Esophagus muscularis mucosa (tissue), 4 donors: ENCODE measurements at places on chromosomes 6 and 20.

DNA sequence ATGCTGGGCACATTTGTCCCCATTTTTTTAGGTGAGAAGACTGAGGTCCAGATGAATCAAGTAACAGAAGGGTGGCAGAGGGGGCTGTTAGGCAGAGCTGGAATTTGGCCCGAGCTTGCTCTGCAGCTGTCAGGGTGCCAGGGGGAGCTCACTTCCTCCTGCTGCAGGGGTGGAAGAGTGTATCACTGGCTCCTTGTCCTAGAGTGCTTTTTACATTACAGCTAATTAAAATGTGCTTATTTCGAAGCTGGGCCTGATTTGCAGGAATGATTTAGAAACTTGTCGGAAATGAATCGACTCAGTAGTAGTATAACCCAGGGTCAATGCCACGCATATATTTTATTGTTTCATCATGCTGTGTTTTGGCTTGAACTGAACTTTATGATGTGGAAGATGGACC, 11.1 kb downstream of the TOX2 start:
- no peak for DNase-seq

DNA sequence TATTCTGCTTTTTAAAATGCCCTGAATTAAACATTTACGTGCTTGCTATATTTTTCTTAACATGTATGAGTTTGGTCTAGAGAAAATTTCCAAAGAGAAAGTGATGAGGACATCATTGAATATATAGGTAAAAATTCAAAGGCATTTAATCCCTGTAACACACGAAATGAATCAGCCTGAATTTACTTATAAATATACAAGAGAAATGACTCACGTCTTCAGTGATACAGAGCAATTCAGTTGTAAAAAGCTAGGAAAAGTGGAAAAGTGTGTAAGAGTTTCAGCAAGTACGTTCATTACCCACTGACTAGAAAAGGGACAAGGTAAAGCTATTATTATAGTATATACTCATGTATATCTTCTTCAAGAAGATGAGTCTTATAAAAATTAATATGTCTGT, 124.8 kb downstream of the HIVEP1 start:
- DNase-seq, result no peak

DNA sequence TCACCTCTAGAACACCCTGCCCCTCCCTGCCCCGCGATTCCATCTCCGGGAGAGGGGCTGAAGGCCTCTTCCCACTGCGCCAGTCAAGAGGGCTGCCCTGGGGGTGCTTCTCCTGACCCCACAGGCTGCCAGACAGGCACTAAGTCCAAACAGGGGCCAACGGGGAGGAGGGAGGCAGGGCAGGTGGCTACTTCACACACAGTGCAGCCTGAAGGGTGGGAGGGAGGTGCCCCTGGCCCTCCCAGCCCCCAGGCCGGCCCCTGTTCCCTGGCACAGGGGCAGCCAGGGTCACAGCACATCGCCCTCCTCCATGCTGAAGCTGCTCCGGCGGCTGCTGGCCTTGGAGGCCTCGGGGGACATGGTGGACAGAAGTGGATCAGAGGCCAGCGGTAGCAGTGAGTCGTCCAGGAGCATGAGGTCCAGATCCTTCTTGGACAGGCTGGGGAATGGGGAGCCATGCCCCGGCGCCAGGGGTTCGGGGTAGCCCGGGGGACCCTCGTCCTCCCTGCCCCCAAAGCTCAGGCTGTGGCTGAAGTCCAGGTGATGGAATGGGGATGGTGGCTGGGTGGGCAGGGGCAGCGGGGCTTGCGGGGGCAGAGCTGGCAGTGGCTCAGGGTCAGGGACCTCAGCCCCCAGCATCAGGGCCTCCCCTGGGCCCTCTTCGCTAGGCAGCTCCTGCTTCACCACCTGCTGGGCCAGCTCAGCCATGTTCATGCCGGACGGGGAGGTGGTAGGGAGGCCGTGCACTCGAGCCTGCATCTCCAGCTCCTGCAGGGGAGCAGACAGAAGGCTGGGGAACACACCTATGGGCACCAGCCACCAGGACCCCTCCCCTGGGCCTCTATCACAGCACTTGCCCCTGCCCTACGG, 46.3 kb downstream of the MDFI start:
- no peak for DNase-seq

DNA sequence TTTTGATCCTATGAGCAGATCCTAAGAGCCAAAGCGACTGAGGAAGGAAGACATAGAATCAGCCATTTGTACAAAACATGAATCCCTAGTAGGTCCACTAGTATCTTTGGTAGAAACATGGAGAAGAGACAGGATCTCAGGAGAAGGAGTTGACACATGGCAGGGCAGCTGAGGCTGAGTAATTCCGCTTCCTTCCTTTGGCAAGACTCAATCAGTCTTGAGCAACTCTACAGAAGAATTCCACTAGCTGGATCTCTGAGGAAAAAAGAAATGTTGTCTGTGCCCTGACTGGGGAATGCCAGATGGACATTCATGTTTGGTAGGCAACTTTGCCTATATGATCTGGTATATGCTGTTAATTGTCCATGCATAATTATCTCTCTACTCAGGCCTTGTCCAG, 35.3 kb downstream of the ESR1 start:
- DNase-seq, result no peak

DNA sequence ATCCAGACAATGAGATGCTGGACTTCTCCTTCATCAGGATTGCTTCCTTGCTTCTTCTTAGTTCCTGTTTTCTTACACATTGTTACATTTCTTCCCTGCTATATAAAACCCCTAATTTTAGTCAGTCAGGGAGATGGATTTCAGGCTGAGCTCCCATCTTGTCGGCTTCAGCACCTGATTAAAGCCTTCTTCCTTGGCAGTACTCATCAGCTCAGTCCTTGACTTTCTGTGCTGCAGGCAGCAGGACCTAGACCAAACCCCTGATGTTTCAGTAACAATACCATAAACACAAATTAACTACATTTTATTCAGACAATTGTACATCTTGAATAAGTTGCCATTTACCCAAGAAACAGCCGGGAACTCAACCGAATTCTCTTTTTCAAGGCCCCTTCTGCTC, 156.4 kb upstream of the RREB1 start:
- DNase-seq, result no peak

- no peak for DNase-seq
These were observed 43.4 kb downstream of the PLAGL1 start for GRCh38 chr6:143964674-143965081.

DNA sequence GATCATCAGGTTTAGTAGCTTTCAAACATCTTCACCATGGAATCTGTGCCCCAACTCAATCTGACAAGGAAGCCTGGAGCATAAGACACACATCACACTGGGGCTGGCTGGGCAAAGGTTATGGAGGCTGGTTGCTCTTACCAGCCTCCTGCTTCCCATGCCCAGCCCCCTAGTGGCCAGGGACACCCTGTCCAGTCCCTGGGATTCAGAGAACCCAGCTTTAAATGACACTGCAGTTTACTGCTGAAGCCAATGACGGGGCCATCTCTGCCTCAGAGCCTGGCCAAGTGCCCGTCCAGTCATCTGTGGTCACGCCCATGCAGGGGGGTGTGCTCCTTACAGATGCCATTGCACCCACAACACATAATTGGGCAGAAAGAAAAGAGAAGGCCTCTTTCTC, 272.9 kb downstream of the SMOC2 start:
- no peak for DNase-seq

- no peak for DNase-seq
These were observed 58.9 kb downstream of the NINL start for GRCh38 chr20:25526446-25526845.

GRCh38 chr6:25024821-25025220, 89.1 kb upstream of the RIPOR2 start:
- no peak for DNase-seq

DNA sequence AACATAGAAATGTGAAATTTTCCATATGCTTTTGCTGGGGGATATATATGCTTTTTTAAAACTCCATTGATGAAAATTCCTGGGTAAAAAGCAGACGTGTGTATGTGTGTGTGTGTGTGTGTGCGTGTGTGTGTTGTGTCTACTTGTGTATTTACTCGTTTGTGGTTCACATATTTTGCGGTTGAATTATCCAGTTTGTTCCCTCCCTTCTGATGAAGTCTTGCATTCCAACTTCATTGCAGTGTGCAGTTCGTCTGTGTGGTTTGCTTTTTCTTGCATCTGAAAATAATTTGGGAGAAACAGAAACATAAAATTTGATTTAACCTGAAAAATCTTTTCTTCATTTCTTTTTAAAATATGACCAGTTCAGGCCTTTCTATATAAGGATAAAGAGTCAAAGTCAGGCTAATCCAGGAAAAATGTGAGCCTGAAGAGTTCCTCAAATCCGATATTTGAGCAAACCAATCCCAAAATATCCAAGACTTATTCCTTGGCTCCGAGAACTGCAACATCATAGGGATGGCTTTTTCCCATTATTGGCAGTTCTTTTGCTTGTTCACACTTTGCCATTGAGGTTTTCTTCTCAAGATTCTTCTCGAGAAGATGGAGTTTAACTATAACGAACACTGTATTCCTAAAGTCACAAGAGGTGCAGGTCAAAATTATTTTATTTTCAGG, 202.2 kb upstream of the CCN2 start:
- no peak for DNase-seq

DNA sequence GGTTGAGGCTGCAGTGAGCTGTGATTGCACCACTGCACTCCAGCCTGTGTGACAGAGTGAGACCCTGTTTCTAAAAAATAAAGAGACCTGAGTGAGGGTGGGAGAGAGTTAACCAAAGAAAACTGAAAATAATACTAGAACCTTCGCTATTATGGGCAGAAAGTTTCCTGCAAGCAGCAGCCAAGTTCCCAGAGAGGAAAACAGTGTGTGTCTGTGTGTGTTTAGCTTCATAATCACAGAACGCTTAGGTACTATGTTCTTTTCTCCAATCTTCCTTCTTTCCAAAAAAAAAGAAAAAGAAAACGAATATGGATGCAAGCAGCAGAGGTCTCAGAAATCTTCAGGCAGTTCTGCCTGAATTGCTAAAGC, 170.0 kb downstream of the LY86 start:
- DNase-seq, result no peak

GRCh38 chr20:40160097-40160550, 528.9 kb downstream of the MAFB start:
- DNase-seq, result no peak

GRCh38 chr20:46550461-46550860, at the start of gene OCSTAMP:
OCSTAMP (minus strand) TSS chr20:46550654; CDS start chr20:46550560, 94 bp downstream.
- DNase-seq, result no peak

DNA sequence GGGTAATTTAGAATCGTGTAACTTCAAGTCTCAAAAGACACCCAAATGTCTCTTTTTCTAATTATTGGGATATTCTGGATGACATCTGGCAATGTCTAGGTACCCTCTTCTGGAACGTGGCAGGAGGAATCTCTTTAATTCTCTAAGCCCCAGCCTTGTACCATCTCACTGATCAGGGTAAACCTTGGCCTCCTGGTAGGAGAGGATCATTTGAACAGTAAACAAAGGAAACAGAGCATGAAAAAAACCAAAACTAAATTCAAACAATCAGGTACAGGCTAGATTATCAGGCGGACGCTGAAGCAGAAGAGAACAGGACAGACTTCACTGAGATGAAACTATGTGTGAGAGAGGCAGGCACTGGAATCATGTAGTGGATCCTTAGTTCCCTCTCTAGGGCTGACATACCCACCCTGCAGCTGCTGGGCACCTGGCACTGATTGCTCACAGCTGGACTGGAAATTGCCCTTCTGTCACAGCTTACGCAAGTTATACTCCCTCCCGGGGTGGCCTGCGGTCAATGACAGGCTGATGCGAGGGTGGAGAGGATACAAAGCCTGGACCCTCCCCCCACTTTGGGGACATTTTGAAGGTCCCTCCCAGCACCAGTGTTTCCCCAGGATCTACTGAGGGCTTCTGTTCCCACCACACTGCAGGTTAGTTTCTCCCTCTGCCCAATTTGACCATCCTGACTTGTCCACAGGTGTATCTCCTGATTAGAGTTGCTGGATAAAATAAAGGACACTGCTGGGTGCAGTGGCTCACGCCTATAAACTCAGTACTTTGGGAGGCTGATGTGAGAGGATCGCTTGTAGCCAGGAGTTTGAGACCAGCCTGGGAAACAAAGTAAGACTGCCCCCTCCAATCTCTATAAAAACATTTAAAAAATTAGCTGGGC, 20.6 kb upstream of the ZBTB24 start:
- peak; percentile 79 for DNase-seq

GRCh38 chr20:35285806-35286076, 1.2 kb upstream of the EIF6 start:
- DNase-seq, result no peak

DNA sequence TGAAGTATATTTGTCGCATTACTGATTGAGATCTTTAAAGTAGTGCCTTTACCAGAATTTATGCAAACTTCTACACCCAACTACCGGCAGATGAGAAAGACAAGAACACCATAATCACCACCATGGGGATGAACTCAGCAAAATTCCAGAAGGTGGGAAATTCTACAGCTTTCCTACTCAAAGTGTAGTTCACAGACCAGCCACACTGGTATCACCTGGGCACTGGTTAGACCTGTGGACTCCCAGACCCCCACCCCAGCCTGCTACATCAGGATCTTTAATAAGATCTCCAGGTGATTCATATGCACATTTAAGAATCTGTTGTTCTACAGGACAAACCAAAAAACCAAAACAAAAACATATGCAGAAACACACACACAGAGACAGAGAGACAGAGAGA, 67.9 kb downstream of the POPDC3 start:
- DNase-seq, result no peak

GRCh38 chr6:127518191-127518709, 885 bp downstream of the MTCL3 start:
- DNase-seq, result no peak

DNA sequence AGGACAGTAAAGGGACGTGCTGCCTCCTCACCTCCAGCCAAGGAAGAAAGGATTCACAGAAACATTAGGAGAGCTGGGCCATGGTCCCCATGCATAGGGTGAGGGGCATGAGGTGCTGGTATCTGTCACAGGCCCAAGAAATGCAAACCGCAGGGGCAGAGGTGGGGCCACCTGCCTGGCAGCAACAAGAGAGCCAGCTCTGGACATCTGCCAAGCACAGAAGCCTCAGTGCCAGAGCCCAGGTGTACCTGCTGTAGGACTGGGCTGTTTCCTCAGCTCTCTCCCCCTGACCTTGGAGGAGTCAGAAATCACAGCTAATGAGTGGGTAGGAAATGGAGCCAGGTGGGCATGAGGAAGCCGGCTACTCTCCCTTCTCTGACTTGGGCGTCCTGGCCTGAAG, 45.3 kb downstream of the SLC2A12 start:
- DNase-seq, result no peak

GRCh38 chr20:14721926-14722452, 384.6 kb upstream of the FLRT3 start:
- no peak for DNase-seq

DNA sequence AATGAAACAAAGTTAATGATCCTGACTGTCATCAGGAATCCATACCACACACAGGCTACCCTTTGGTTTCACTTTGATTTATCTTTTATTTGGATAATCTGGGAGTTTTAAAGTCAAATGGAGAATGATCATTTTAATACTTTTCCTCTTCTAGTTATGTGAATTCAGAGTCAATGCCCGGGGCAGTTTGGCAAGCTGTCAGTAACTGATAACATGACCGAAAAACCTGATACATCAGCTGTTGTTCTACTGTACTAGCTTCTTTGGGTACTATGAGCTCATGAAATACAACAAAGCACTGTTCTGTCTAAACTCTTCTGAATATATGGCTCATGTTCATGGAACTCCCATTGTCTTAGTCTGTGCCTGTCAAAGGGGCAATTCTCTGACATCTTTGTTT, 30.2 kb downstream of the KLHL31 start:
- no peak for DNase-seq

- DNase-seq, result no peak
These were observed at the start of gene VSX1 for GRCh38 chr20:25081730-25082497. VSX1 (minus strand) TSS chr20:25082141; CDS start chr20:25082096, 45 bp downstream.

- DNase-seq, result peak; percentile 89
These were observed 34.3 kb upstream of the ZBP1 start for GRCh38 chr20:57654363-57654997.

GRCh38 chr6:154749341-154749740, 16.1 kb downstream of the SCAF8 start:
- no peak for DNase-seq
